ENCODE measurements at places on chromosomes 16 and 17.

DNA sequence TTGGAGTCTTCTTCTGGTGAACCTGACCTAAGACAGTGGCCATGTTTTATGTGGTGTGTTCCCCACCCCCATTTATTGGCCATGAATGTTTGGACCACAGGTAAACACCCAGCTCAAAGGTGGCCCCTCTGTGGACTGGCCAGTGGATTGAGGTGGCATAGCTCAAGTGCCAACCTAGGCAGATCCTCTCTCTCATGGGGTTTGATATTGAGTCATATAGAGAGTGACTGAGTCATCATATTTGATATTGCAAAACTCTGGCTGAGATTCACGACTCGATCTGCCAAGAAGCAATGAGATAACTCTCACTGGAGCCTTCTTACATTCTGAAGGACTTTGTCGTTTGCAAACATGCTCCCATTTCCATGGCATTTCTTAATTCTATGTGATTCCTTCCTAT, 10.5 kb upstream of the TEKT3 start:
- DNase-seq, result no peak

- DNase-seq, result no peak
Measured at GRCh38 chr16:89484923-89485679, 5.3 kb downstream of the ANKRD11 start.

DNA sequence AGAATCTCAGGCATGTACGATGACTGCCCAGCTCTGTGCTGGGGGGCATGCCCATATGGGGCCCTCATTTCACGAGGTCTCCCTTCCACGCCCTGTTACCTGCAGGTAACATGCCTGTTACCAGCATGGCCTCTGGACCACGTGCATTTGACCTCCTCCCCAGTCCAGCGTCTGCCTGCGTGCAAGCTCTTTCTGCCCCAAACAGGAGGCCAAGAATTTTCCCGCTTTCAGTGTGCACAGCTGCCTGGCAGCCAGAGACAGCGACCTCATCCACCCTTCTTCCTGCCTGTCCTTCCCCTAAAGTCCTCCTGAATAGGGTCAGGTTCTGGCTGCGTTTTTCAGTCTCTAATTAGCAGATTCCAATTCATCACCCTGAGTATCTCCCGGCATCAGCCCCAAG, 306.5 kb upstream of the ZFHX3 start:
- DNase-seq, result no peak

- no peak for DNase-seq
Measured at GRCh38 chr17:385836-386140, 33.2 kb upstream of the RPH3AL start.

- no peak for DNase-seq
Measured at GRCh38 chr16:88628512-88628974, 9.8 kb upstream of the IL17C start.

GRCh38 chr16:72926177-72927070, 121.5 kb downstream of the ZFHX3 start:
- no peak for DNase-seq

DNA sequence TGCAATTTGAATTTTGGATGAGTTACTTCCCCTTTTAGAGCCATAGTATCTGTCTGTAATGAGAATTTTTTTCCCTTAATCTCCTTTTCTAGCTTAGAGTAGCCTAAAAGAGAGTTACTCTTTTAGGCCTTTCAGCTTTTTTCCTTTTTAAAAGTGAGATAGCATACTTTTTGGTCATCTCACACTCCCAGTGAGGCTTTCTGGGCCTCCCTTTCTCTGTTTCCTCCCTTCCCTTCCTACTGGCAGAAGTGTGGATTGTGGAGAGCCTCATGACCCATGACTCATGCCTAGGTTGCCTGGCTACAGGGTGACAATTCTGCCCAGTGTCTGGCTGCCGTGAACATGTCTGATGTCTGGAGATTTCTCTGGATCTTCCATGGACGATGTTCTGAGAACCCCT, 15.2 kb downstream of the KRT23 start:
- DNase-seq, result no peak

GRCh38 chr17:9044772-9045463, 23.6 kb downstream of the NTN1 start:
- DNase-seq, result no peak

- no peak for DNase-seq
Measured at GRCh38 chr17:69326377-69327059, 415 bp downstream of the ABCA5 start.

- DNase-seq, result no peak
Measured at GRCh38 chr17:7509937-7510336, 25.8 kb downstream of the POLR2A start.

GRCh38 chr16:68786685-68787418, 49.8 kb downstream of the CDH1 start:
- no peak for DNase-seq

DNA sequence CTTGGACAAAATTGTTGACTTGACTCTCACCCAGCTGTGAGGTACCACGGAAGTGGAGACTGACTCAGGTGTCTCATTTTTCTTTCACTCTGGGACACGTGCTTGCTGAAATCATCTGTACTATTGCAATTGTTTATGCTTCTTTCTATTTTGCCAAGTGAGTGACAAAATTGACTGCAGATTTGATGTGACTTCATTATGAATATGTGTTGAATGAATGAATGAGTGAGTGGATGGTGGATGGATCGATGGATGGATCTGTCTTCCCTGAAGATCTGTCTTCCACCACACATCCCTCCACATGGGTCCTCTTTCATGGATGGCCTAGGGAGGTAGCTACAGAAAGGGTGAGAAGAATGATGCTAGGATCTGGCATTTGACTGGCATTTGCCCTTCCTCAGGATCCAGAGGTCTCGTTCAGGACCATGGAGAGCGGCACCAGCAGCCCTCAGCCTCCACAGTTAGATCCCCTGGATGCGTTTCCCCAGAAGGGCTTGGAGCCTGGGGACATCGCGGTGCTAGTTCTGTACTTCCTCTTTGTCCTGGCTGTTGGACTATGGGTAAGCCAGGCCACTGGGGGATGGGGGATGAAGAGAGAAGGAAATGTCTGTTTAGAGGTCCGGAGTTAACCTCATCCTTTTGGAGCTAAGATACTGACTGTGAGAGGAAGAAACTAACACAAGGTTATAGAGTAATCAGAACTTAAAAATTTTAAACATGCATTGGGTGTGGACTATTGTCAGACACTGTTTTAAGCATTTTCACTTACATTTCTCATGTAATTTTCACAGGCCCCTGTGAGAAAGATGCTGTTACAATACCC, 12.7 kb downstream of the SLC5A11 start:
- DNase-seq, result peak; percentile 64

DNA sequence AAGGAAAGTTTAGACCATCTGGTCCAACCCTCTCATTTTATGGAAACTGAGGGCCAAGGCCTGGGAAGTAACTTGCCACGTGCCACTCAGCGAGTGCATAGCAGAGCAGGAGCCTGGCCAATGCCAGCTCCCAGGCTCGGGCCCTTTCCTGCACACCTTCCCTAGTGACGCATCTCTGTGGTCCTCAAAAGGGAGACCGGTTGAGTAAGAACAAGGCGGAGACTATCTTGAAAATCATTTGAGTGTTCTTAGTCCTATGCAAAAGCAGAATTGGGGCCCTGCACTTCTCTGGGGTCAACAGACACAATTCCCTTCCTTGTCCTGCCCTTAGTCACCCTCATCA, 2.8 kb downstream of the CCL4 start:
- no peak for DNase-seq
